Esophagus squamous epithelium (tissue), 5 donors: ENCODE measurements at places on chromosomes 12 and 14.

DNA sequence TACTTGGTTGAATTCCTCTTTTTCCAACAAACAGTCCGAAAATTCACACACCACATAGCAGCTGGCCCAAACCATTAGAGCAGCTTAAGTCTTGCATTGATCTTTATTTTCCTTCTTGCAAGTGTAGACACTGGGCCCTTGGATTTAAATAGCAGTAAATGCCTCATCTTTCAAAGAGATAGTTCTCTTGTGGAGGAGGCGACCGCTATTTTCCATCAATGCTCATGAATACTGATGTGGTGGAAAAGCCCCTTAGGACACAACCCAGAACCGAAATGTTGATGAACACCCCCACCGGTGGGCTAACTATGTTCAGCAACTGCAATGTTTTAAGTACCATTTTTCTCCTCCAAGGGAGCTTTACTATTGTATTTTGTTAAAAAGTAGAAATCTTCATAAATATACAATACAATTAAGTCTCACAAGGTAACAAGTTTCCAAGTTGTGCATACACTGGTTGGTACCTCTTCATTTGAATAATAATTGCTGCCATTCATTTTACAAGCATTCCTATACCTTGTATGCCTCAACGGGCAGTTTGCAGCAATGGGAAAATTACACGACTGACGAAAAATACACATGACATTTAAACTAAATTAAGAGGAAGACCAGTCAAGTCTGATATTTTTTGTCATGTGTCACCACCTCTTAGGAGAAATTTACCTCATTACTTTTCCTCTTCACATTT is 18.0 kb downstream of the NIN start:
- DNase-seq: no peak

DNA sequence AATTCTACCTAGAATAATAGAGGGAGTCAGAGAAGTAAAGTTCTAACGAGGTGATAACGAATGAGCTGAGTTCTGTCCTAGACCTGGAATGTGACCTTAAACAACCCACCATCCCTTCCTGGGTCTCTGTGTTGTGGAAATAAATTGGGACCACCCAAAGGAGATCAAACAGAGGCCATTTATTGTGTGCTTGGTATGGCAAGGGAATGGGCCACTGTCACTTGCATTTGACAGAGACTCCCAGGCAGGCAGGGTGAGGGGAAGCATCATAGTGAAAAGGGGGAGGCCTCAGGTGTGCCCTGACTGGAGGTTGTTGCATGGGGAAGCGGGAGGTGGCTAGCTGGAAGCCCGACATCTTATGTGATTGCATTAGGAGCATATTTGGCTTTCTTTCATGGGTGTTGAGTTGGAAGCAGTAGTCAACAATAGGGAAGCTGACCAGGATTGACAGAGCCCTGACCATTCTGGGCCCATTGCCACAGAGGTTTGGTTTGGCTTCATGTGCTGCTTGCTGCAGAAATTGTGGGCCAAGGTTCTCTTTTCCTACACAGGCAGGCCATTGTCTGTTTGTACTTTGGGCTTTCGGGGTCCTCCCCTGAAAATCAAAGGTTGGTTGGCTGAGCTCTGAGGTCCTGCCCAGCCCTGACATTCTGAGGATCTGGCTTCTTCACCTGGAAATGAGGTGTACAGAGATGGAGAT is 17.6 kb upstream of the FAM181A start:
- DNase-seq: no peak

DNA sequence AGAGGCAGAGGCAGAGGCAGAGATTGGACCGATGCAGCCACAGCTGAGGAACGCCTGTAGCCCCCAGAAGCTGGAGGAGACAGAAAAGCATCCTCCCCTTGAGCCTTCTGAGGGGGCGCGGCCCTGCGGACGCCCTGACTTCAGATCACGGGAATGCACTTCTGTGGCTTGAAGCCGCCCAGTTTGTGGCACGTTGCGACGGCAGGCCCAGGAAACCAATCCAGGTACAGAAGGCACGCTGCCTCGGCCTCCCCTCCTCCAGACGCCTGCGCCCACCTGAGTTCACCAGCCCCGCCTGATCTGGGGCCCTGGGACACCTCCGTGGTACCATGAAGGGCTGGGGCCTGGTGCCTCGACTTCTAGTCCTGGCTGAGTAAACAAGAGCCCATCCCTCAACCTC is 82.0 kb downstream of the NCOR2 start:
- no peak for DNase-seq

DNA sequence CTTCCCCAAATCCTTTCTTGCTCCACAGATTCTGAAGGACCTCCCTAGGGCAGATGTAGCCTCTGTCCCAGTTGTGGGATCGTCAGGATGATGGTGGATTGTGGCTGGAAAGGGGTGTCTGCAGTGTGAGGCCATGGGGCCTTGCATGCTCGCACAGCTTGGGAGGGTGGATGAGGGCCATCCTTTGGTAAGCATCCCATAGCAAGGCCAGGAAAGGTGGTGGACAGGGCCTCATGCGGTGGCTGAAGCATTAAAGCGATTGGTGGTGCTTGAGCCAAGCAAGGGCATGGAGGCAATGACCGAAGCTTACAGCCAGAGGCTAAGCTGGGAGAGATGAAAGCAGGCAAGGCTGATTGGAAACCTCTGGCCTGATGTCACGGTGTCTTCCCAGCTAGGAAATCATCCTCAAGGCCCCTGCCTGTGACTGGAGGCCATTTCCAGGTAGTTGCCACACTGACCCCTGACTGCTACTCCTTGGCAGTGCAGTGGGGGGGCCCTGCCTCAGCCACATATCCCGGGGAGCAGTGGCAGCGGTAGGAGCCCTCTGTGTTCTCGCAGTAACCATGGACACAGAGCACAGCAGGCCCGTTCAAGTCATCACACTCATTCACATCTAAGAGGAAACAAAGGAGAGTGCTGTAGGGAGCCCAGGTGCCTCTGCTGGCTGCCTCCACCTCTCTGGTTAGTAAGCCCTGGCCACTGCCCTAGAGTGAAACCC is 7.0 kb downstream of the ISCA2 start:
- no peak for DNase-seq

GRCh38 chr12:21413369-21414277 is 23.8 kb upstream of the PYROXD1 start:
- DNase-seq: no peak

GRCh38 chr12:47819896-47820630 is at the start of gene HDAC7:
Gene HDAC7, minus strand, starts transcription at chr12:47819903. Its CDS starts 118 bp downstream, at chr12:47819785.
- no peak for DNase-seq

- no peak for DNase-seq
These were observed 447.4 kb downstream of the SLC16A7 start for GRCh38 chr12:60043236-60043635.

DNA sequence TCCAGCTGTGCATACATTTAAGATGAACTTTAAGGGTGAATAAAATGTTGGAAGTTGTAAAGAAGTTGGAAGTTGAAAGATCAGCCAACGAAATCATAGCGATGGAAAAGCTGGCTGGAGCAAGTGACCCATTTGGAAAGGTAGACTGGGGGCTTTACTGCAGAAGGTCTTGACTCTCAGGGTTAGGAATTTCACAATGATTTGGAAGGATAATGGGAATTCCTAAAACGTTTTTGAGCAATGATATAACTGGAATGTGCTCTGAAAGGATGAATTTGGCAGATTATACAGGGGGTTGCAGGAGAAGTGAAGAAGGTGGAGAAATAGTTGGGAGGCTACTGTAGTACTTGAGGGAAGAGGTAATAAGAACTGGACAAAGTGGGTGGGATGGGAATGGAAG is 27.4 kb downstream of the EMP1 start:
- no peak for DNase-seq

GRCh38 chr14:22472466-22472865 is 116.6 kb downstream of the DAD1 start:
- no peak for DNase-seq

DNA sequence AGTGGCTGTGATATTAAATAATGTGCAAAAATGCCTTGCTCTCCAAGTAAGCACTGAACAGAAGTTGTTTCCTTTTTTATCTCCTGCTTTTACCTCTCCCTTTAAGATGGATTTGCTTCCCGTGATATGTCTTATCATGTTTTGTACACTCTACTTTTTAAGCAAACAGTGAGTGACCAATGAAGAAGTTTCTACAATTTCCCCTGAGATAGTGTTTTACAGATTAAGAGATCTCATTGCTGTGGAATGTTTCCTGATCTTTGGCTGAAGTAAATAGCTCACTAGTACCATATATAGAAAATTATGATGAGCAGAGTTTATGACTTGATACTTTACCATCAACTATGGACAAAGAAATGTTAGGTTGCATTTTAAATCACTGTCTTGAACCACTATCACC is 184.8 kb upstream of the PDE3A start:
- DNase-seq: no peak

DNA sequence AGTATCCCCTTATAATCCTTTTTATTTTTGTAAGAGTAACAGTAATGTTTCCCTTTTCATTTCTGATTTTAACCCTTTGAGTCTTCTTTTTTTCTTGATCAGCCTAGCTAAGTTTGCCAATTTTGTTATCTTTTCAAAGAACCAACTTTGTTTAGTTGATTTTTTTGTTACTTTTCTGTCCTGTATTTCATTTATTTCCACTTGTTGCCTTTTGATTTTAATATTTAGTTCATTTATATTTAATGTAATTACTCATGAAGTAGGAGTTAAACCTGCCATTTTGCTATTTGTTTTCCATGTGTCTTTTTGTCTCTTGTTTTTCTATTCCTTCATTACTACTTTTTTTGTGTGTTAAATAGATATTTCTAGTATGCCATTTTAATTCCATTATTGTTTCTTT is 146.4 kb downstream of the ANO6 start:
- no peak for DNase-seq

DNA sequence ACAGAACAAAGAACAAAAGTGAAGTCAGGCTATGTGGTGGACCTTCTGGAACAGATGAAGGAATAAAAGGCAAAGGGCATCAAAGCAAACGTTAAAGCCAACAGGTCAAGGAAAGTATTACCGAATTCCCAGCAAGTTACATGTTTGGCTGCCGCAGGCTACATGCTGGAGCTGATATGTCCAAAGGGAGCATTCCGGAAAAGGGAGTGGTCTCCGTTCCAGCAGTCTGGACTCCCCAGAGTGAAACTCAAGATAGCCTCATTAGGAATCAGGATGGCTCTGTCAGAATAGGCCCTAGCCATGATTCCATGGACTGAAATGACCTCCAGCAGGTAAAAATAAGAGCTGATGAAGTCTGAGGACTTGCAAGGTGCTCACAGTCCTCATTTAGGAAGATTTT is 379.8 kb upstream of the PRICKLE1 start:
- DNase-seq: no peak

- no peak for DNase-seq
These were observed 33.7 kb upstream of the SCAF11 start for GRCh38 chr12:46024099-46024498.

DNA sequence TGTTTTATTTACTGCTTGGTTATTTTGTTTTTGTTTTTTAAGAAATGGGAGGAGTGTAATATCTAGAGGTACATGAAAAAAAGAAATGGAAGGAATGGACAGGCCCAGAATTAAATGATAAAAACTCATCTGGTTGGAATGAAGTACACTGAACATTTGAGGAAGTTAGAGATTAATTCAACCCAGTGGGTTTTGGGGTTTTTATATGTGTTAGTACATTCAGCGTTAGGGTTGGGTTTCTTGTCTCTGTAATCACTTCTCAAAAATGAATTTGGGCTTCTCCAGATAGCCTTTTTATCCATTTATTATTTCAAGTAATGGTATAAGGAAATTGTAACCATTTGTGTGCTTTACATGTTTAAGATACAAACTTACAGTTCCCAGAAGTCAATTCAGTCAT is 19.5 kb upstream of the NUP107 start:
- no peak for DNase-seq

DNA sequence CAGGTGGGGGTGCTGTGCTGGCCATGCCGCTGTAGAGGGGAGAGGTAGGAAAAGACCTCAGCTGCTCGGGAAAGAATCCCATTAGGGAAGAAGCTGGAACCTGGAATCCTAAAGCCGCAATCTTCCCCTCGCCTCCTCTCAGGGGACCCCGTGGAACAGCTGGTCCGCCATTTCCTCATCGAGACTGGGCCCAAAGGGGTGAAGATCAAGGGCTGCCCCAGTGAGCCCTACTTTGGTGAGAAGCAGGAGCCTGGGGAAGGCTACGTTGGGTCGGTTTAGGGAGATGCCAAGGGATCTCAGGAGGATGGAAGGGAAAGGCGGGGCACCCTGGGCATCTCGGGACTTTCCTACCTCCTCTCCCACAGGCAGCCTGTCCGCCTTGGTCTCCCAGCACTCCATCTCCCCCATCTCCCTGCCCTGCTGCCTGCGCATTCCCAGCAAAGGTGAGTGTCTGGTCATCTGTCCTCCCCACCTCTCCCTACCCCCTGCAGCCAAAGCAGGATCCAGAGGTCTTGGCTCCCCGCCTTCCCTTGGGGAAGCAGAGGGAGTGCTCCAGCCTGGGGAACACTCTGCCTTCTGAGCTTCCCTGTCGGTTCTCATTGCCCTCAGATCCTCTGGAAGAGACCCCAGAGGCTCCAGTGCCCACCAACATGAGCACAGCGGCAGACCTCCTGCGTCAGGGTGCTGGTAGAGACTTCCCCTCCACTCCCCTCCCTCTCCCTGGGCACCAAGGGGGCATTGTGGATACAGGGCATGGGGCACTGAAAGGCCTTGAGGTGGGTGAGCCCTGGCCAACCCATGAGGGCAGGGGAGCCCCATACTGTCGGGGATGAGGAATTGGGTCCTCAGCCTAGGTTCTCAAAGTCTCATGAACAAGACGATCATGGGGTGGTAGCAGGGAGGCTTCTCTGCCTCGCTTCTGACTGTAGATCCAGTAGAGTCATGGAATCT is 12.4 kb downstream of the TNS2 start:
- no peak for DNase-seq

GRCh38 chr14:56759094-56759493 is 51.2 kb downstream of the OTX2 start:
- DNase-seq: no peak

DNA sequence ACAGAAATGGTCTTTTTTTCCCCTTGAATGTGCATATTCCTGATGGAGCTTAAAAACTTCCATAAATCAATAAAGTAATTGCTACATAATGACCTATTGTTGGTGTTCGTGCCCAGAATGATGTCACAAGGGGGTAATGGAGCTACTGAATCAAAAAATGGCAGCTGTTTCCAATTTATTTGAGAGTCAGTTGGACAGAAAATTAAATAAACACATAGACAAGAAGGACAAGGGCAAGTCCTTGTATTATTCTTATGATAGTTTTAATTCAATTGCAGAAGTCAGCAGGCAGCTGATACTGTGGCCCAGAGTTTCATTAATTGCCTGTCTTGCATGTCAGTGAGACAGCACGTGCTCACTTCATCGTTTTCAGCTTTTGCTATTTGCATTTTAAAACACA is 473.5 kb downstream of the ETNK1 start:
- no peak for DNase-seq

- no peak for DNase-seq
These were observed 22.9 kb upstream of the CTDSP2 start for GRCh38 chr12:57869298-57869926.

GRCh38 chr12:64061868-64062375 is 160.2 kb downstream of the KICS2 start:
- no peak for DNase-seq
